HepG2 (cell line): ENCODE measurements at places on chromosomes 7 and 10.

DNA sequence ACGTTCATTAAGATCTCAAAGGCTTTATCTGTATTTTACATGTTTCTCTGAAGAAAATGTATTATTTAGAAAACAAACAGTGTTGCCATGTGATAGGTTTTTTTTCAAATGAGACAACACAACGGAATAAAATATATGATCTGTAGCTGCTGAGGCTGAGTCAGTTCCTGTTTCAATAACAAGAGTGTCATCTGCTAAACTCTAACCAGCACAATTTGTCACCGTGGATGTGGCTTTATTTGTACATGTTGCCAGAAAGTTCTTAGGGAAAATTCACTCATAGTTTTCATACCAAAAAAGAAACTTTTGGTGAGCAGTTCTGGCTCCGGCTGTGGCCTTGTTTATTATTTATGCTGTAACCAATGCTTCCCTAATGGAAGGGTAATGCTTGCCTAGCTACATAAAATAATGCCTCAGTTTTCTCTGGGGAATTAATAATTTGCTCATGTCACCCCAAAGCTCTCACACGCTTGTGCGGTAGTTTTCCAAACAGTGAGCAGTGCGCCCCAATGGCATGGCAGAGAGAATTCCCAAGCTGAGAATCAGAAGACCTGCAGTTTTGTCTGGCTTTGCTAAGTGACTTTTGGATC, 20.3 kb upstream of the KLF6 start:
- no peak for DNase-seq

DNA sequence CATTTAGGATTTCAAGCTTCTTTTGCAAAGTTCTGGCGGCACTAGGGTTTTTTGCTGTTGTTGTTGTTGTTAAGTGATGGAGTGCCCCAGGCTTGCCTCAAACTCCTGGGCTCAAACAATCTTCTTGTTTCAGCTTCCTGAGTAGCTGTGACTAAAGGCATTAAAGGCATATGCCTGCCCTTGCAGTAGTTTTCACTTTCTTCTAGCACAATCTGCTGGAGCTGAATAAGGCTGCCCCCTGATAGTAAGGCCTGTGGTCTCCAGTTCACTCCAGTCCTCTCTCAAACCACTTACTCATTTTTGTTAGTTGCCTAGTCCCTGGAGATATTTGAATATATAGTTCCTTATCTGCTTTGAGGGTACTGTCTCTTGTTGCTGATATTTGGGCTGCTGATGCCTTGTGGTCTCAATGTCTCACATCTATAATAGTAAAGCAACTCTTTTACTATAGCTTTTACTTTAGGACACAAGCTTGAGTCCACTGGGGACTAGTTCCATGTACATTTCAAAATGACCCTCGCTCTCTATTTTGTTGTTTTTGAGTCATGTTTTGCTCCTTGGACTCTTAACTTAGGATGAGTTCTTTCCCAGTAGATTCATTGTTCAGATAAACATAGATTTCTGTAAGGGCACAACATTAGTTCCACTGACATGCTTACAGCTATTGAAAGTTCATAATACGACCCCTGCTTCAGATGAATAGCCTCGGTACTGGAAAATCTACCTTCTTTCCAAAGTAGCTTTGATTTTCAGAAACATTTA, 25.5 kb downstream of the PHF14 start:
- DNase-seq, result peak; percentile 65

DNA sequence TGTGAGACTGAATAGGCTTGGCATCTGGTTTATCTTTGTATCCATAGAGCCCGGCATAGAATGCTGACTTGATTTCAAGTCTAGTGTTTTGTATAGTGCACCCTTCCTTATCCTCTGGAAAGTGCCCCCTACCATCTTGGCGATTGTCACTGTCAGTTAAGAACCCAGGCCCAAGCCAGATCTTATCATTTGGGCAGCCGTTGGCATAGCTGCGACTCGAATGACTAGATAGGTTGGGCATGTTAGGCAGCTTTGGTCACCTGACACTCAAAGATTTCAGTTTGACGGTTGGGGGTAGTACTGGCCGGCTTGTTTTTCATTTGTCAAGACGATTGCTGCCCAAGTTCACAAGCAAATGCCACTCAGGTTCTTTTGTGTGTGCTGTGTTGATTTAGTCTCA, 6.6 kb downstream of the NIPSNAP2 start:
- DNase-seq, result no peak

GRCh38 chr10:47354165-47354564, 6.0 kb downstream of the RBP3 start:
- DNase-seq, result peak; percentile 12

- no peak for DNase-seq
Measured at GRCh38 chr7:121005996-121006584, 17.6 kb downstream of the CPED1 start.
